Stimulated activated CD8-positive, alpha-beta memory T cell treated with anti-CD3 and anti-CD28 coated beads, Interleukin-12 subunit alpha, Interleukin-12 subunit beta, amount 100 ng/mL, for 1 hour (primary cell): ENCODE measurements at places on chromosomes 2 and 18.

GRCh38 chr2:31735716-31736115 lies 155.0 kb upstream of the SRD5A2 start:
- no peak for DNase-seq

DNA sequence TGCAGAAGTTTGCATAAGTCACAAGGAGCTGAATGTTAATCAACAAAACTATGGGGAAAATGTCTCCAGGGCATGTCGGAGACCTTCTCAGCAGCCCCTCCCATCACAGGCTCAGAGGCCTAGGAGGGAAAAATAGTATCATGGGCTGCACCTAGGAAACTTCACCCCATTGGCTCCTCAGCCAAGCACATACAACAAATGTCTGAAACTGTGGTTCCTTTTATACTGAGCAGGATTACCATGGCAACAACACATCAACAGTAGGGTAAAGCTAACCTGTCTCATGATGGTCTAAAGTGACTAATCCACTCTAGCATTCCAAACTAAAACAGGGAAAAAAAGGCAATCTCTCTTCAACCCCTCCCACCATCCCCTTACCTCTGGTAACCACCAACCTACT lies 3.2 kb upstream of the NEMP2 start:
- no peak for DNase-seq

- DNase-seq, result no peak
These were observed 1.3 kb upstream of the LYPD6 start for GRCh38 chr2:149329068-149329467.

- DNase-seq, result no peak
These were observed 146.0 kb downstream of the SETBP1 start for GRCh38 chr18:44826418-44827259.

DNA sequence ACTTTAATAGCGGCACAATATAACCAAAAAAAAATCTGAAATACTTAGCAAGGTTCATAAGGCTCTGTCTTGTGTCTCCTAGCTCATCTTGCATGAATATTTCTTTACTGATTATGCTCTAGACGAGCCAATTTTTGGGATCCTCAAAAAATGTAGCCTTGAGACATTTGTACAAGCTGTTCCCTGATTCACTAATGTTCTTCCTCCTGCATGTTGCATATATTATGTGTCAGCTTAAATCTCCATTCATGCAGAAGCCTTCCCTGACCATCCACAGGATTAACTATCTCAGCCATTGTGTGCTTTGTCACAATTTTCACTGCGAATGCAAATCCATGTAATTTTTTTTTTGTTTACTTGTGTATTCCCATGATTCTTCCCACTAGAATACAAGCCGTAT lies 594.0 kb upstream of the VRK2 start:
- no peak for DNase-seq

DNA sequence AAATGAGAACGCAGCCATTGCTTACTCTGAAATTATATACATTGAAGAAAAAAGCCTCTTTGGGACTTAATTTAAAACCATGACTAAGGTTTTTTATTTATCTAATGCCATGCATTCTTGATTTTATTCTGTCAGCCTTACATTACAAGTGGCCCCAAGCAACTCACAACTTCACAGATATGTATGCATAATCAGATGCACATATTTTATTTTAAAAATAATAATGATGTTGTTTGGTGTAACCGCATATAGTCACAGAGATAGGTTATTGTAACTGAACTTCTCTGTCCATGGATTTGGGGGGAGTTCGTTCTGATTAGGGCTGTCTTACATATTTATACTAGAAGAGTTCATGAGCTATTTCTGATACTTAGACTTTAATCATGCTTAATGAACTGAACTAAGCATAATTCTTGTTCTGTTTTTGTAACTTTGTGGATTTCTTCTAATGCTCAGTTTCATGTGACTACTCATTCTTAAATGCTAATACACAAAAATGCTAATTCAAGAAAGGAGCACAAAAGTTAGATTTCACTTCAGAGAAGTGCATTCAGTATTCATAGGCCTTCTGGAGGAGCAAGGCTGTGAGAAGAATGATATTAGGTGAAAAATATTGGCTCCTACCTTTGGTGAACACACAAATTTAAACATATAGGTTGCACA lies 26.2 kb downstream of the MEIS1 start:
- DNase-seq, result no peak

DNA sequence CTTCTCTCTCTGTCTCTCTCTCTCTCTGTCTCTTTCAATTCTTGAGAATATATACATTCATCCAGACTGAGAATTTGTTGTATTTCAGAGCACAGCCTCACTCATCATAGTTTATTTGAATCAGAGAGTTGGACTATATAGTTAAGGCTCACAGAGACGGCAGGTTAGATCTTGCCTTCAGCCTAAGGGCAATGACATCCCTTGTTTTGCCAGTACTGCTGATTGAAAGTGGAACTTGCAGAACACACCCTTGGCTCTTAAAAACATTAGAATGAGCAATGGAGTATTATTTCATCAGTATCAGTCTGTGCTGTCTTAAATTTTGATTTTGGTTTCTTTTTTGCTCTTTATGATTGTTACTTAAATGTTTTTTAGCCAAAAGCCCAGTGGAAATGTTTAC lies 62.0 kb upstream of the DSG1 start:
- no peak for DNase-seq

GRCh38 chr18:63206433-63207142 lies 113.0 kb downstream of the BCL2 start:
- DNase-seq, result no peak

DNA sequence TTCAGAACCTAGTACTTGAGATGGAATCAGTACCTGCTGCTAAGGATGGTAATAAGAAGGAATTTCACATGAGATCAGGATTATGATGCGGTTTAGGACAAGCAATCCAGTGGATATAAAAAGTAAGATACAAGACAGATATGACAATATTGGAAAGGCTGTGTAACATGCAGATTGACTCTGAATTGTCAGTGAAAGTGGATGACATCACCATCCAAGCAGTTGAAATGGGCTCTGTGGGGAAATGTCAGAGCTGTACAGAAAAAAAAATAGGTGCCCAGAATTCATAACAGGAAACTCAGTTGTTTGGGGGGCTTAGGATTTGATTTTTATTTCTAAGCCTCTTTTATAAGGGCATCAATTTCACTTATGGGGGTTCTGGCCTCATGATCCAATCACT lies 438.3 kb downstream of the SPAG16 start:
- no peak for DNase-seq
